ENCODE measurements at places on chromosomes 5 and 9. TPM values are rescaled to one million over a fixed set of nuclear protein-coding genes. Genes with fewer than 3 reads are reported as not detected.

DNA sequence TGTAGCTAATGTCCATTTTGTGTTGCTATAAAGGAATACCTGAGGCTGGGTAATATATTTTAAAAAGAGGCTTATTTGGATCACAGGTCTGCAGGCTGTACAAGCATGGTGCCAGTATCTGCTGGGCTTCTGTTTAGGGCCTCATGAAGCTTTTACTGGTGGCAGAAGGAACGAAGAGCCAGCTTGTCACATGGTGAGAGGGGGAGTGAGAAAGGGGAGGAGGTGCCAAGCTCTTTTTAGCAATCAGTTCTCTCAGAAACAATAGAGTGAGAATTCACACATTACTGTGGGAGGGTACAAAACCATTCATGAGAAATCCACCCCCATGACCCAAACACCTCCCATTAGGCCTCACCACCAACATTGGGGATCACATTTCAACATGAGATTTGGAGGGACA, 340.9 kb downstream of the RASEF start:
- no peak for DNase-seq

DNA sequence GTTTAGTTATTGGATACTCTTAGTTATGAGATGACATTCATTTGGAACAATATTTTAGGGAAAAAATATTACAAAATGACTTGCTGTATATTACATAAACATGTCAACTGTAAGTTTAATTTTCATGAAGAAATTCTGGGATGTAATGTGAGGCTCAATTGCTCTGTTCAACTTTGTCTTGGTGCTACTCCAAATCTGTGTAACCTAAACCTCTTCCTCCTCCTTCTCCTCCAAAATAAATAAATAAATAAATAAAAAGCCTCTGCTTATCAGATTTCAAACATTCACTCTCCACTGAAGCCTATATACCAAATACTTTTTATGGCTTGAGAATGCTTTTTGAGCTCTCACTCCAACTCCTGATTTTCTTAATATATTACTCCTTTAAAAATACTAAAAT, 27.7 kb downstream of the ACTBL2 start:
- DNase-seq = no peak

DNA sequence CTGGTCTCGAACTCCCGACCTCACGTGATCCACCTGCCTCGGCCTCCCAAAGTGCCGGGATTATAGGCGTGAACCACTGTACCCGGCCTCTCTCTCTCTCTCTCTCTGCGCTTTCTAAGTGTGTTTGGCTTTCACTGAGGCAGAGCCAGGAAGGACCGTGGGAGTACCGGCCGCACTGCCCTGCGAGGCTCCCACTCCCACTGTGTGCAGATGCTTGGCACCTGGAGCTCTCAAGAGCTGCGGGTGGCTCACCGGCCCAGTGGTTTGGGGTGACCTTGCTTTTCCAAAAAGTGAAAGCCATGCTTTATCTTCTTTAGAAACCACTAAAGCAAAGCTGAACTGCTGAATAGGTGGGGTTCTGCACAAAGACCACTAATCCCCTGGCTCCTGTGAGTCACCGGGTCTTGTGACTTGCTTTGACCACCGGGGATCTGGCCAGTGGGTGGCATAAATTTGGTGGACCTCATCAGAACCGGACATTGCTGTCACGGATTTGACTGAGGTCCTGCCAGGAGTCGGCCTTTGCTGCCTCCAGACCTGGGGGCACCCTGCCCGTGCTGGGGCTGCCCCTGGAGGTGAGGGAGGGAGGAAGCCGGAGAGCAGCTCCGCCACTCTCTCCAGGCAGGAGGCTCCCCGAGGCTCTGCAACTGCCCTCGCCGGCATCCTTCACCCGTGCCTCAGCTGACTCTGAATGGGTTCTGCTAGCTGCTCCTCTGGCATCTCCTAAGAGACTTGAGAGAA, 228.9 kb downstream of the FANCC start:
- no peak for DNase-seq

- peak; percentile 61 for DNase-seq
Observed at GRCh38 chr5:10441083-10441991, at the start of gene ROPN1L. Gene ROPN1L (plus strand): TSS chr5:10441879. CDS start chr5:10442168, 289 bp downstream.

DNA sequence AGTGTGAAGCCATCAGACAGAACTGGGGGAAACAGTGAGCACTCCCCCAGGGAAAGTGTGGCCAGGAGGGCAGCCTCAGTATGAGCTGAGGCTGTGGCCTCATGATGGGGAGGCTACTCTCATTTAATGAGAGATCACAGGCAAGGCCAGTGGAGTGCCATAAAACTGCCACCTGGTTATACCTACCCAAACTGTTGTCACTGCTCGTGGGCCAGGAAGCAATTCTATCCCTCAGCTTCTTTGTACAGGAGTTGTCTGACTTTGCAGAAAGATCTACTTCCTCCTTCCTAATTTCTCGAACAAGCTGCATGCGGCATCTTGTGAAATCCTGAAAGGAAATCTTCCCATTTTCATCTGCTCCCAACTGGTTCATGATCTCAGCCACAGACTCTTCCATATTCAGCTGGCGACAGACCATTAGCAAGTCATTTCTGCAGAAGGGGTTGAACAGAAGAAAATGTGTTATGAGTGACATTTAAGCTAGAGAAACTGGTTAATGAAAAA, 50.0 kb downstream of the TSSK1B start:
- DNase-seq = no peak

DNA sequence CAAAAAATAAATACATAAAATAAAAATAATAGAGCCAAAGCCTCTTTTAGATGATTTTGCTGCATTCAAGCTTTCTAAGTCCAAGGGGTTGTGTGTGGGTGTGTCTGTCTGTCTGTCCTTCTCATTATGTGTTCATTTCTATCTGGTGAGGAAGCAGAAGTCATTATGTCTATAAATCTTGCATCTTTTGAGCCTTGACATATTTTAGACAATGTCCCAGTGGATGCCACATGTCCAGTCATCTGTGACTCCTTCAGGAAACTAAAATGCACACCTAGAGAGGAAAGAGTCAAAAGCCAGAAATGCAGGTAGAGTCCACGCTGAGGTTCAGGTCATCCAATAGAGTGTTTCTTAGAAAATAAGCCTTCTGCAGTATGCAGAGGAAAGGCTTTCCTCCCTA, 80.9 kb downstream of the GALNT10 start:
- DNase-seq = no peak

- DNase-seq = no peak
Observed at GRCh38 chr5:140563596-140563995, 802 bp downstream of the APBB3 start.

GRCh38 chr5:179769796-179770195, 24.0 kb upstream of the LTC4S start:
- no peak for DNase-seq

GRCh38 chr5:113325054-113325453, 109.7 kb downstream of the TSSK1B start:
- DNase-seq = no peak

DNA sequence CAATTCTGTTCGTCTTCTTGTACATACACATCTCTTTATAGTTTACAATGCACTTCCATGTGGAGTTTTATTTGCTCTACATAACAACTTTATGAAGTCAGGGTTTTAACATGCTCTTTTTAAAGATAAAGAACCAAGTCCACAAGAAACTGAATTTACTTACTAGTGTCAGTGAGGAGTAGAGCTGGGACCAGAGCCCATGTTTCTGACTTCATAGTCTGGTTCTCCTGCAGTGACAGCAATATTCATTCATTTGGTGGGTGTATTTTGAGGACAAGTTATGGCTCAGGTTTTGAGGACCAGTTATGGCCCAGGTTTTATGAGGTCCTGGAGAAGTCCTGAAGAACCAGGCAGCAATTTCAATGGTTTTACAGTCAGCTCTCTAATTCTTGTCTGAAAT, 481.9 kb upstream of the TNC start:
- DNase-seq = no peak

- no peak for DNase-seq
Observed at GRCh38 chr5:113232221-113232620, 202.6 kb downstream of the TSSK1B start.

GRCh38 chr5:37921452-37921851, 81.6 kb upstream of the GDNF start:
- DNase-seq = no peak

- no peak for DNase-seq
Observed at GRCh38 chr9:135547756-135548736, 2.1 kb downstream of the OBP2A start.

GRCh38 chr9:91001146-91001611, 199.6 kb downstream of the SYK start:
- DNase-seq = no peak

GRCh38 chr5:173920866-173921555, 32.9 kb downstream of the CPEB4 start:
- no peak for DNase-seq

DNA sequence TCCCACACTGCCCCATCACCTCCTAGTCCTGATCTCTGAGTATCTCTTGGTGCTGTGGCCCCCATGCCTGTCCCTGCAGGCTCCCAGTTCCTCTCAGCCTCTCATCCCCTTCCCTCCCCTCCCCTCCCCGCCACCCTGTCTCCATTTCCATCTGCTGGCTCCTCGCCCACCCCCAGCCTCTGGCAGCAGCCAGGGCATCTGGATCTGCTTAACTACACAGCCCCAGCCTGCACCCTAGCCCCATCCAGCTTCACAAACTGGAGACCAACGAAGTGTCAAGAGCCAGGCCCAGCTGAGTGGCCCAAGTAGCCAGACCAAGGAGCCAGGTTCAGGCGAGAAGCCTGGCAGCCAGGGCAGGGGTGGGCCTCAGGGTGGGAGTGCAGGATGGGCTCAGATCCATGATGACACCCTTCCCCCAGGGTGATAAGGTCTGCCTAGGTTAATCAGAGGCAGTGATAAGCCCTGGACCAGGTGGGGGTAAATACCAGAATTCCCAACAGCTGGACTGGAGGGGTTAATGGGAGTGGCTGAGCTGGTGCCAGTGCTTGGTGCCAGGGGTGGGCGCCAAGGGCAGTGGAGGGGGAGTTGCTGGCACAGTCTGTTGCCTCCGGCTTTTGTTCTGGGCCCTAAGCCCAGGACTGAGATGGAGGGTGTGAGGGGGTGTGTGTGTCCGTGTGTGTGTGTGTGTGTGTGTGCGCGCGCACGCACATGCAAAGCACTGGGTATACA, 2.5 kb downstream of the IL11RA start:
- DNase-seq = no peak

DNA sequence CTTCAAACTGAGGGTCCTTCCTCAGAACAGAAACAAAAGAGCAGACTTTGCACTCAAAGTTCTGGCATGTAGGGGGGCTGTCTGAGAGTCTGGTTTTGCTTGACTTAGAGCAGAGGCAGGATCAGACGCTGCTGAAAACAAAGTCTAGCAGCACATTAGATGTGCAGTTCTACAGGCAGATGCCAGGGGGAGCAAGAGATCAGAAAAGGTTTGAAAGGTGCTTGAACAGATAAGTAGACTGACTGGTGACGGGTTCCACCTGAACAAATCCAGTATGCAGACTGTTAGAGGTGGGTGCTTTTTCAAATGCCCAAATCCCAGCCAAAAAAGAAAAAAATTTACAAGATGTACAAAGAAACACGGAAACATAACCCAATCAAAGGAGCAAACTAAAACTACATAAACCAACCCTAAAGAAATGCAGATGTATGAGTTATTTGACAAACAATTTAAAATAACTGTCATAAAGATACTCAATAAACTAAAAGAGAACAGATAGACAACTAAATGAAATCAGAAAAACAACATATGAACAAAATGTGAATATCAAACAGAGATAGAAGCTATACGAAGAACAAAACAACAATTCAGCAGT, 194.7 kb upstream of the FREM1 start:
- no peak for DNase-seq

GRCh38 chr5:111737716-111738115, 19.3 kb downstream of the NREP start:
- DNase-seq = no peak

DNA sequence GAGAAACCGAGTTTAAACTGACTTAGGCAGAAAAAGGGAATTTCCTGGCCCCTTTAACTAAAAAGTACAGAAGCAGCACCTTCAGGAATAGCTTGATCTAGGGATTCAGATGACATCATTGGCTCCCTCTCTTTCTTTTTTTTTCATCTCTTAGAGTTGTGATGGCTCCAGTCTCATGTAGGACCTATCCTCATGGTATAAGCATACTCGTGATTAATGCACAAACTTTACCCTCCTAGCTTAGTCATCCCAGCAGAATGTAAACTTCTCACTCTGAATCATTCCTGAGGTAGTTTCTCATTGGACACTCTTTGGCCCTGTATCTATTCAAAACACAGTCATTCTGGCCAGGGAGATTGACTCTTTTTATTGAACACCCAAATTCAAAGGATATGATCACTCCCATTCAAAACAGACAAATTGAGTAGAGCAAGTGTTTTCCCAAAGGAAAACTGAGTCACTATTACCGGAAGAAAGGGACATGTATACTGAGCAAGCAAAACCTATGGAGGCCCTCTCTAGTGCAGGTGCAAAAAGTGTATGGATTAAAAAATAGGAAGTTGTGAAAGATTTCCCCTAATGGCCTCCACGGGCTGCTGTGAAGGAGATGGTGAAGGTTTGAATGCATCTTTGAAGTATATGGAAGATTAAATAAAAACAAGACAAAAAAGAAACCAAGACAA, 27.6 kb upstream of the SMIM23 start:
- DNase-seq = no peak

- no peak for DNase-seq
Observed at GRCh38 chr5:127429928-127430327, 87.5 kb upstream of the PRRC1 start.

GRCh38 chr9:73981405-73981804, 515.7 kb upstream of the RORB start:
- no peak for DNase-seq

DNA sequence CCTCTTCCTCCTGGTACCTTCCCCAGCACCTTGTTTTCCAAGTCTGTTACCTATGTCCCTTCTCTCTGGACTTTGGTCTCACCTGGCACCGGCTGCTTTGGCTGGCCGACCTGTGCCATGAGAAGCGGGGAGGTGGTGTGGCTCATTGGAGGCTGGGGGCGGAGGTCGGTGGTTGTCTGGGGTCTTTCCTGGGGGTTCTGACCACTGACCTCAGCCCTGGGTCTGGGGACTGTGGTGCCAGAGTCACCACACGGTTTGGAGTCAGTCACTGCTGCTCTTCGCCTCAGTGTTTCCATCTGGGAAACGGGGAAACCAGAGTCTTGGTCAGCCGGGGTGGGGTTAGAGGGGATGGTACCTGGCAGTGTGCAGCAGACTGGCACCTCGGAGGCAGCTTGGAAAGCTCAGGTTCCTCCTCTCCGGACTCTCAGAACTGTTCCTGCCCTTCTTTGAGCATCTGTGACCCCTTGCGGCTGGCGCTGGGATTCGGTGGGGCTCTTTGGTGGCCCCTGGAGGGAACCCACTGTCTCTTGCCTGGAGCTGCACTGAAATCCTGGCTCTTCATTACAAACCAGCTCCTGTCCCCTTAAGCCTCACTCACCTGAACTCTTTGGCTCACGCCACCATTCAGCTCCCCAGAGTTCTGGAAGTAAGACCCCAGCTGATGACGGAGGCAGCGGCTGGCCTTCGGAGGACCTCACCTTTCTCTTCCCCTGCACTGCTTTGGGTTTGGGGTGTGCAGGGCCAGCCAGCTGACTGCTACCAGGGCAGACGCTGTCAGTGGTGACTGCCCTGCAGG, 4.1 kb upstream of the RXRA start:
- DNase-seq = no peak

The ABHD17B gene
- polyA plus RNA-seq = 25.8 TPM

The LAMC3 gene
- 1.9 TPM for polyA plus RNA-seq

The FAM13B gene
- polyA plus RNA-seq = 20.0 TPM

The FGD3 gene
- polyA plus RNA-seq = 3.8 TPM

The TRIP13 gene
- 6.6 TPM for polyA plus RNA-seq

The UGT3A1 gene
- polyA plus RNA-seq = 36.1 TPM

The SQSTM1 gene
- 67.5 TPM for polyA plus RNA-seq

The CER1 gene
- 0.46 TPM for polyA plus RNA-seq

The RHOBTB3 gene
- 97.2 TPM for polyA plus RNA-seq

The SLC36A2 gene
- polyA plus RNA-seq = 0.62 TPM

The ANKRD34B gene
- polyA plus RNA-seq = 0.16 TPM

The BAAT gene
- 1.7 TPM for polyA plus RNA-seq

The PCDHB16 gene
- polyA plus RNA-seq = 2.5 TPM

The FOCAD gene
- 14.1 TPM for polyA plus RNA-seq

The WNT8A gene
- polyA plus RNA-seq = not detected

All from forelimb muscle (tissue), 1 donor.